ENCODE measurements at places on chromosomes 3 and 15.

DNA sequence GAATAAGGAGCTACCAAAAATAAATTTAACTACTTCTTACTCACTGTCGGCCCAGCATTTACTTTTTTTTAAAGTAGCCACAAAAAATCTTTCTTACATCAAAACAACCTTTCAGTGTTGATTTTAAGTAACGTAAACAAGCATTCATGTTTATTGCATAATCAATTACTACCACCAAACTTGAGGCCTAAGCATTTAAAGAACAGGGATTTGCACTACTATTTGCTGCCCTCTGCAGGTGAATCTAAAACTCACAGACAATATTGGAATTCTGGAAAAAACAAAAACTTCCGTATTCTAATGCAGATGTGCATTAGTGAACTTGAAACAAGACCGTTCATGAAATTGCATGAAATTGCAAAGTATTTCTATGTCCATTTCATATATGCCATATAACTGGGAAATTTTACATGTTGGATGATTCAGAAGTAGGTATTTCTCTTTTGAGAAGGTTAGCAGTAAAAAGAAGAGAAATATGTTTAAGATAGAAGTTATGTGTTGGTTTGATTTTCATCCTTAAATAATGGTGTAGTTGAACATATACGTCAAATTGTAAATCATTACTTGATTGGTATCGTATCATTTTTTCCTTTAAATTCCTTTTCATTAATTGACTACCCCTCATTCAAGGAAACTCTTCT, 55.6 kb downstream of the CGGBP1 start:
- no peak for DNase-seq

DNA sequence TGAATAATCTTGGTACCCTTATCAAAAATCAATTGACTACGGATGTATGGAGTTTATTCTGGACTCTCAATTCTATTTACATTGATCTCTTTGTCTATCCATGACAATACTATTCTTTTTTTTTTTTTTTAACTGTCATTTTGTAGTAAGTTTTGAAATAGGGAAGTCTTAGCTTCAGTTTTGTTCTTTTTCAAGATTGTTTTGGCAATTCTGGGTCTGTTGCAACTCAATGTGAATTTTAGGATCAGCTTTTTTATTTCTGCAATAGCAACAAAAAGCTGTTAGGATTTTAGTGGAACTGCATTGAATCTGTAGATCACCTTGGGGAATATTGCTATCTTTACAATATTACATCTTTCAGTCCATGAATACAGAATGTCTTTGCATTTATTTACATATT, 21.4 kb downstream of the BTLA start:
- no peak for DNase-seq

DNA sequence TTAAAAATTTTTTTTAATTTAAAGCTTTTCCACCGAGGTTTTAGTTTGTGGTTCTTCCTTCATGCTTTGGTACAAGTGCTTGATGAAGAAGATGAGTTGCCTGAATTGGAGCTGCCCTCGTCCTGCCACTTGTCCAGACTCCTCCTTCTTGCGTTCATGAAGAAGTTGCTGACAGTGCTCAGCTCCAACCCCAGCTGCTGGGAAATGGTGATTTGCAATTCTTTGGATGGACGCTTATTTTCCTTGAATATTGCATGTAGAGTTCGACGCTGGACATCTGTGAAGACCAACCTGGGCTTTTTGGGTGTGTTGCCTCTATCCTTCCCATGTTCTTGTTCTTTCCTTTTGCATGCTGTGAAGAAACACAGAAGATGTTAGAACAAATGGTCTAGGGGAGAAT, 32.6 kb downstream of the ONECUT1 start:
- DNase-seq = no peak

- DNase-seq = no peak
These were observed 102.4 kb downstream of the FMN1 start for GRCh38 chr15:33091983-33092693.

- no peak for DNase-seq
These were observed 100.7 kb downstream of the ASB7 start for GRCh38 chr15:100703032-100703578.

GRCh38 chr3:9352917-9353752, 9.7 kb upstream of the THUMPD3 start:
- no peak for DNase-seq

DNA sequence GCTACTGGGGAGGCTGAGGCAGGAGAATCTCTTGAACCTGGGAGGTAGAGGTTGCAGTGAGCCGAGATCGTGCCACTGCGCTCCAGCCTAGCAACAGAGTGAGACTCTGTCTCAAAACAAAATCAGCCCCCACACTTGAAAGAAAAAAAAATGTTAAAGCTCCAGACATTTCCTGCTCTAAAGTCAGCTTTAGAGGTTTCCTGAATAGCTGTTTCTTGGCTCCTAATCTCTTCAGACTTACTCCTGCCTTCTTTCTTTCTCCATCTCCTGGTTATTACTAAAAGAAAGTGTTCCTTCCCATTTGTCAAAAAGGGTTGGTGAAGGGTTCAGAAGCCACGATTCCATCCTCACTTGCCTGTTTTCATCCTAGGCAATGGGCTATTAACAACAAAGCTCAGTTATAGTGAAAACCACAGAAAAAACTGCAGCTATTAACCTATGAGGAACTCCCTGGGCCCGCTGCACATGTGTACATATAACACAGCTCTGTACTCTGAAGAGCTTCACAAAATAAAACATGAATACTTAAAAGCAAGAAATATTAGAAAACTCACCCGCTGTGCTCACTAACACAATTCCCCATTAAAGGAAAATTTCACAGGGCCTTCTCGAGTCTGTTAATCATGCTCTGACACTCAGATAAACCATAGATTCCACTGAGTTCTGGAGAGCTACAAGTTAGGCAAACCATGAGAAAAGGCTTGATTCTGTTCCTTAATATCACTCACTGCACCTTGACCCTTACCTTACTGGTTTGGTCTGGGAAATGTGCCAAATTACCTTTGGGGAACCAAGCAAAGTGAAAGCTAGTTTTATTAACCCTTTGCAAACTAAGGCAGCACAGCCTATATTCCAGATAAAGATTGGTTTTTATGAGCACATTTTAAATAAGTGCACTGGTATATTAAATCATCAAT, 89.9 kb upstream of the TSPAN3 start:
- no peak for DNase-seq

- DNase-seq = no peak
These were observed 56.8 kb downstream of the FGD5 start for GRCh38 chr3:14875411-14876175.

All from activated CD4-positive, CD25-positive, alpha-beta regulatory T cell treated with anti-CD3 and anti-CD28 coated beads, Interleukin-2, amount 50 U/mL, for 72 hours (primary cell).